GM13977 (cell line): ENCODE measurements at places on chromosomes 16 and 17.

- DNase-seq = peak; percentile 59
Observed at GRCh38 chr16:55035029-55035428, 104.4 kb downstream of the IRX5 start.

DNA sequence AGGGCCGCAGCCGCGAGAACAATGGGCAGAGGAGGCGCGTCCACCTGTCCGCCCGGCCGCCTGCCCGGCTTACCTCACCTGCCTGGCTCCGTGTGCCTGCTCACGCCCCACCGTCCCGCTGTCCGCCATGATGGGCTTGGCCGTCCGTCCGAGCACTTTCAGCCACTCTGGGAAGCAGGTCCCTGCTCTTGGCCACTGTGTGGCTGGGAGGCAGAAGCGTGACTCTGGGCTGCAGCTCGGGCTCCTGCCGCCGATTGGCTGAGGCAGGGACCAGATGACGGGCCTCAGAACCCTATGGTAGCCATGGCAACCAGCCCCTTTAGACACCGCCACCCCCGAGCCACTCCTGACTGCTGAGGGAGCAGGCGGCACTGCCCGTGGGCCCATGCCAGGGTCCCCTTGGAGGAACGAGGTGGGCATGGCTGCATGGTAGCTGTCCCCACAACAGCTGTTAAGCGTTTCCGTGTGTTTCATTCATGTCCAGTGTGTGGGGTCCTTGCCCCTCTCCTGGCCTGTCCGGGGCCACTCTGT lies 8.9 kb upstream of the AXIN1 start:
- DNase-seq = no peak

GRCh38 chr16:87602001-87602775 lies at the start of gene JPH3:
TSS of gene JPH3 (plus strand) at chr16:87602508. CDS start at chr16:87603147, 639 bp downstream.
- DNase-seq = no peak

DNA sequence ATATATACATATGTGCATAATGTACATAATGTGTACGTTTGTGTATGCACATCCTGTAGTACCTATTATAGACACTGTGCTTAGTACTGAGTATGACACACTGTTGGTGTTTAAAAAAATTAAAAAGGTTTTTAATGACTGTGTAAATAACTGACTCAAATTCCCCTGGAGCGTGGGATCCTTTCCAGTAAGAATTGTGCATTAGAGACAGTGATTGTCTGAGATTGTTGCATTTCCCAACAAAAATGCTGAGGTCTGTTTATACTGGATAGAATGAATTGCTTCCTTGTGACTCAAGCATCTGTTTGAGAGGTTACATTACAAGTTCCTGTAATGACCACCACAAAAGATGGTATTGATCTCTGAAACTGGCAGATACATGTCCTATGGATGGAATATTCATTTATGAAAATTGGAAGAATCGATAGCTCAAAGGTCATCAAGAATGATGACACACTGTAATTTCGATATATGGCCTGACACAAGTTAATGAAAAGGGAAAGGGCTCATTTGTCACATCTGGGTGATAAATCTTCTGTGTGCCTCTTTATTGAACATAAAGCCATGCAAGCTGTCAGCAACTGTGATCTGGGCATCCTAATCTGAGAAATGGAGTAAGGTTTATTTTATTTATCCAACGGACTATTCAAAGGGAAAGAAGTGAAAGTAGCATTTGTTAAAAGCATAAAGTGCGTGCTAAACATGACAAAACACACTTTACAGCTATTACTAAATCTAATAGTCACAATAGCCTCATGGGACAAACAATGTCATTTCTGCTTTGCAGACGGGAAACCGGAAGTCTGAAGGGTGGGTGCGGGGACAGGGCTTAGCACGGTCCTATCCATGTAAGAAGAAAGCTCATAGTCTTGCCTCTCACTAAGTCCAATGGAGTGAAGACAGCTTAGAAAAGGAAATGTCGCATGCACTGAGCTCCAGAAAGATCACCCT lies 228.8 kb downstream of the CDH11 start:
- DNase-seq = no peak
